Spleen (tissue), 13 donors: ENCODE measurements at places on chromosomes 16 and 17. TPM values are rescaled to one million over a fixed set of nuclear protein-coding genes. Genes with fewer than 3 reads are reported as not detected.

DNA sequence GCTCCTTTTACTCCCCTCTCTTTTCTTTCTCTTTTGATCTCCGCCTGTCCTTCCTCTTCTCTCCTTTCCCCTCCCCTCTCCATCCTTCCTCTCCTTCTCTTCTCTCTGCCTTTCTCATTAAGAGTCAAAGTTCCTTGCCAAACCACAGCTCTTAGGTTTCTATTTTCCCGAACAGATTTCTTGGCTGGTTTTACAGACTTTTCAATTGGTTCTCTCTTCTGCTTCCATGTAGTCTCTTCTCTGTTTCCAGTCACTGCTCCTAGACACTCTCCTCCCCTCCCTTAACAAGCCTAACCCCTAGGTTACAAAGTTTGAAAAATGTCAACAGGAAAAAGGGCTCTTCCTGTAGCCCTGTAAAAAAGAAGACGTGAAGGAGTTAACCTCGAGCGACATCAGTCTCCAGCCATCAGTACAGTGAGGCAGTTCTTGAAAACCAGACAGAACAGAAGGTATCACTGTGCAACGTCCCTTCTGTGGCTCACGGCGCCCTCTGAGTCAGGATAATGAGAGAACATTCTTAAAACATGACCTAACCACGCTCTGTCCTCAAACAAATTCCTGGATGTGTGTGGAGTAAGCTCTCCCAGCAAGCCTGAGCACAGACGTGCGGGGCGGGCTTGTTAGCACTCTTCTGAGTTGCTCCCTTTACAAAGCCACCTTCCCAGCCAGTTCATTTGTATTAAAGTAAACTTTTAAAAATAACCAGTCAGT is 11.6 kb upstream of the MARCHF10 start:
- no peaks in the 10 kb centered on the region for H3K27me3 ChIP-seq
- no peak for DNase-seq
- H3K4me3 ChIP-seq, result no peak overlapping the region
- no peaks in the 10 kb centered on the region for H3K4me1 ChIP-seq
- no peaks in the 10 kb centered on the region for H3K36me3 ChIP-seq
- peak overlapping the region; percentile 52 for H3K27ac ChIP-seq

GRCh38 chr17:18176176-18176575 is 7.5 kb upstream of the ALKBH5 start:
- no peaks in the 10 kb centered on the region for H3K27me3 ChIP-seq
- H3K27ac ChIP-seq, result no peak overlapping the region
- peaks cover 7% of the 10 kb centered on the region for H3K4me1 ChIP-seq
- no peak for DNase-seq
- H3K36me3 ChIP-seq, result no peaks in the 10 kb centered on the region
- H3K4me3 ChIP-seq, result no peak overlapping the region

Gene CCL3
- 17.6 TPM for polyA plus RNA-seq

GRCh38 chr17:63998050-63998720 is at the start of gene PRR29:
TSS of gene PRR29 (plus strand) at chr17:63998351. CDS start at chr17:63998365, 14 bp downstream.
- peaks cover 18% of the 10 kb centered on the region for H3K36me3 ChIP-seq
- H3K4me3 ChIP-seq, result peak within 1 kb of the TSS; percentile 82
- H3K4me1 ChIP-seq, result peaks cover 49% of the 10 kb centered on the region
- H3K27me3 ChIP-seq, result peaks cover 20% of the 10 kb centered on the region
- H3K27ac ChIP-seq, result peak within 1 kb of the TSS; percentile 80

Gene KIF2B
- polyA plus RNA-seq, result not detected

GRCh38 chr17:37109731-37110710 is 161.3 kb downstream of the AATF start:
- H3K4me3 ChIP-seq, result no peak overlapping the region
- peaks cover 31% of the 10 kb centered on the region for H3K36me3 ChIP-seq
- no peaks in the 10 kb centered on the region for H3K27me3 ChIP-seq
- no peaks in the 10 kb centered on the region for H3K4me1 ChIP-seq

DNA sequence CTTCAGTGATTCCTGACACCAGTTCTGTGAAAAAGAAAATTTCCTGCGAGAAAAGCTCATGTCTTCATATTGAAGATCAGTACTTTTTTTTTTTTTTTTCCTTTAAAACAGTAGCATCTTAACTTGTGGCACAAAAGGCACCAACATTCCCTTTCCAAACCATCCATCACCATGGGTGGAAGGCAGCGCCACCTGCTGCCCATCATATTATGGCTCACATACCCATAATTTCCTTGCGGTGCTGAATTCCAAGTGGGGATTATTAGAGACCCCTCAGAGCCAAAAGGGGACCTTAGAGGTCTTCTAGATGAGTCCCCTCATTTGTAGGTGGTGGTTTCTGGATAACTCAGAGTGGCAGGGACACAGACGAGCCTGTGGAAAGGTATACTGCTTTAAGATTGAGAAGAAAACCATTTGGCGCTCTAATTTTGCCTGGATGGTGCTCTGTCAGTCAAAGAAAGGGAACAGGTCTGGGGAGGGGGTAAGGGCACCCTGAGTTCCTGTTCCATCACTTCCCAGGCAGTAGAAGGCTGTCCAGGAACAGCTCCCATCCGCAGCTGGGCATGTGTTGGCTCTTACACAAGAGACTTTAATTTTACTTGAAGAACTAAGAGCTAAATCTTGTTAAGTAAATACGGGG is 7.9 kb upstream of the SOST start:
- H3K4me1 ChIP-seq, result peaks cover 57% of the 10 kb centered on the region
- H3K36me3 ChIP-seq, result peaks cover 28% of the 10 kb centered on the region
- no peak overlapping the region for H3K4me3 ChIP-seq
- DNase-seq, result no peak
- no peaks in the 10 kb centered on the region for H3K27me3 ChIP-seq

DNA sequence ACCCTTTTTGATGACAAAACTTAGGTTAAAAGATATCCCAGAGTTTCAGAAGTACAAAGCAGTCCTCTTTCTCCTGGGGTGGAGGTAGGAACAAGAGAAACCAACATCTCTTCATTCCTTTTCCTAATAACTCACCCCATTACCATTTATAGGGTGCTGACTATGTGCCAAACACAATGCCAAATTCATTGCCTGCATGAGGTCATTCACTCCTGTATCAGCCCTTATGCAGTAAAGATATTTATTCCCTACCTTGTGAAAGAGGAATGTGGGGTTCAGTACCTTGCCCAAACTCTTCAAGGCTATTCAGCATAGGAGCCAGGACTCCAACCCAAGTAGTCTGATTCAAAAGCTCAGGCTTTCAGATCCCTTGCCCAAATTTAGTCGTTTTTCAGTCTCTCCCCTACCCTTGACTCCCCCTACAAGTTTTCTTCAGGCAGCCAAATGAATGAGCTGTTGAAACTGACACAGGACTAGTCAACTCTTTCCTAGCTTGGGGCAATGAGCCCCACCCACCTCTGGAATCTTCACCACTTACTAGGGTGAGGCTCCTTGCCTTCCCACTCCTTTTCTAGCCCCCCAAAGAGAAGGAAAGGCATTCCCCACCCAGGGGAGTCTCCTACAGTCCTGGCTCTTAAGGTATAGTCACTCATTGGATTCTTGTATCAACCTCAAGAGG is 5.9 kb downstream of the KRT14 start:
- H3K4me3 ChIP-seq, result no peak overlapping the region
- H3K27me3 ChIP-seq, result peaks cover 23% of the 10 kb centered on the region
- H3K4me1 ChIP-seq, result no peaks in the 10 kb centered on the region
- no peak overlapping the region for H3K27ac ChIP-seq

DNA sequence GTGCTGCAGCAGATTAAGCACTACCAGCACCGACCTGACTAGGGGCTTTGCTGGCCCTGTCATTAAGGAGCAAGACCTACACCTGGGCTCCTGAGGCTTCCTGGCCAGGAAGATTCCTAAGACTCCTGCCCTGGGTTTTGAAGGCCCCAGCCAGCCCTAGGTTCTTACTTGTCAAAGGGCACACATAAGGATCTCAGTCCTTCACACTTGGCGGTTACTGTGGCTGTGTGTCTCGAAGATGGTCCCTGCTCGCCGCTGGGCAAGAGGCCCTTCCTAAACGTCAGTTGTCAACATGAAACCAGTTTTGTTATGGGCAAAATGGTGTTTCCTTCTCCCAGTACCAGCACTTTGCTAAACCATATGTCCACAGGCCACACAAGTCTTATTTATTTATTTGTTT is 470.6 kb downstream of the TOX3 start:
- no peaks in the 10 kb centered on the region for H3K36me3 ChIP-seq
- no peak overlapping the region for H3K27ac ChIP-seq

DNA sequence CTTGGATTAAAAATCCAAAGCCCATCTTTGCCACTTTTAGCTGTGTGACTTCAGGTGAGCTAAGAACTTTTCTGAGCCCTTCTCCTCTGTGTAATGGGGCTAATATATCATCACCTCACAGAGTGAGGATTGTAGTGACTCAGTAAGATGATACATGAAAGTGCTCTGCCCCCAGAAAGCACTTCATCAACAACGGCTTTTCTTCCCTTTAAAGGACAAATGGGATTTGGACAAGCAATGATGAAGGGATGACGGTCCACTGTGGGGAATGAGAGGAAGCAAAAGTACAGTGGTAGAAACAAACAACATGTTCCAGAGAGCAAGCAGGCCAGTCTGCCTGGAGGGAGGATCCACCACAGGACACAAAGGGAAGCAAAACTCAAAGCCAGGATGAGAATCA is 14.3 kb upstream of the TMED6 start:
- H3K27me3 ChIP-seq, result no peaks in the 10 kb centered on the region
- peaks cover 4% of the 10 kb centered on the region for H3K36me3 ChIP-seq
- no peaks in the 10 kb centered on the region for H3K4me1 ChIP-seq
- H3K27ac ChIP-seq, result no peak overlapping the region
- H3K4me3 ChIP-seq, result no peak overlapping the region

Gene STXBP4
- polyA plus RNA-seq, result 0.93 TPM

DNA sequence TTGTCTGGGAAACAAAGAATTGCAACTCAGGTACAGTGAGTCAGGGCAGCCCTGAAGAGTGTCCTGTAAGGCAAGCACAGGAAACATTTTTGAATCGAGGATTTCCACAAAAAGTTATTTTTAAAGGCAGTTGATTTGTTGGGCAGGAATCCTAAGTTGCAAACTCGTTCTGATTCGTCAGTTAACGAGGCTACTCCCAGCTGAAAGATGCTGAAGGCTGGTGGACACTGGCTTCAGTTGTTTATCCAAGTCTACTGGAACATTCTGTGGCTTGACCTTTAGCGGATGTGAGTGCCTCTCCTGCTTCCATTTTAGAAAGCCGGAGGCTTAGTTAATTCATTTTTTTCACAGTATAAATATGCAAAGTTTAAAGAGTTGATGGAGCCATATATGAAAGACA is 84.2 kb downstream of the KCNJ12 start:
- H3K4me1 ChIP-seq, result peaks cover 24% of the 10 kb centered on the region
- no peaks in the 10 kb centered on the region for H3K27me3 ChIP-seq
- H3K27ac ChIP-seq, result no peak overlapping the region
- no peak overlapping the region for H3K4me3 ChIP-seq
- no peak for DNase-seq
- no peaks in the 10 kb centered on the region for H3K36me3 ChIP-seq

Gene CHMP1A
- polyA plus RNA-seq, result 54.2 TPM

GRCh38 chr17:4934173-4934979 is 2.3 kb downstream of the GP1BA start:
- peak overlapping the region; percentile 38 for H3K27ac ChIP-seq
- peaks cover 34% of the 10 kb centered on the region for H3K36me3 ChIP-seq
- peaks cover 68% of the 10 kb centered on the region for H3K4me1 ChIP-seq
- H3K4me3 ChIP-seq, result no peak overlapping the region

Gene MARCHF10
- polyA plus RNA-seq, result 0.15 TPM

DNA sequence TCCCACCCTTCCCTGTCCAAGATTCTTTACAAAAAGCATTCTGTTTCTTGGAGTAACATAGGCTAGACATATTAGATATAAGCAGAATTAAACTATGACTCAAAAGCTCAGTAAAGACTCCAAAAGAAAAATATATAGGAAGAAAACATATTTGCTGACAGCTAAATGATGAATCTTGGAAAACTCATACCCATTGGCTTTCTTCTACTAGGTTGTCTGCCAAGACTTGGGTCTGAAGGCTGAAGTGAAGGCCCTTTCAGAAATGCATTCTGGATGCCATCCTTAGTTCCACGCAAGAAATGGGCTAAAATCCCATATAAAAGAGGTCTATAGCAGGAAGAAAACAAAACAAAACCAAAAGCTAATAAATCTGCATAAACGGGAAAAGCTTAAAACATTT is 15.1 kb downstream of the CEP20 start:
- no peak for DNase-seq
- H3K27ac ChIP-seq, result no peak overlapping the region
- H3K36me3 ChIP-seq, result no peaks in the 10 kb centered on the region
- H3K4me1 ChIP-seq, result no peaks in the 10 kb centered on the region
- no peaks in the 10 kb centered on the region for H3K27me3 ChIP-seq

GRCh38 chr17:48903401-48903800 is 4.8 kb upstream of the UBE2Z start:
- no peaks in the 10 kb centered on the region for H3K27me3 ChIP-seq
- H3K36me3 ChIP-seq, result no peaks in the 10 kb centered on the region
- no peak overlapping the region for H3K27ac ChIP-seq
- H3K4me3 ChIP-seq, result no peak overlapping the region
- DNase-seq, result no peak
- H3K4me1 ChIP-seq, result peaks cover 12% of the 10 kb centered on the region

Gene SBK1
- polyA plus RNA-seq, result 0.70 TPM
